HS-27A (cell line): ENCODE measurements at places on chromosomes 16 and 17.
A peak's percentile ranks its signal among the peaks of the same experiment; 100 is the strongest.

DNA sequence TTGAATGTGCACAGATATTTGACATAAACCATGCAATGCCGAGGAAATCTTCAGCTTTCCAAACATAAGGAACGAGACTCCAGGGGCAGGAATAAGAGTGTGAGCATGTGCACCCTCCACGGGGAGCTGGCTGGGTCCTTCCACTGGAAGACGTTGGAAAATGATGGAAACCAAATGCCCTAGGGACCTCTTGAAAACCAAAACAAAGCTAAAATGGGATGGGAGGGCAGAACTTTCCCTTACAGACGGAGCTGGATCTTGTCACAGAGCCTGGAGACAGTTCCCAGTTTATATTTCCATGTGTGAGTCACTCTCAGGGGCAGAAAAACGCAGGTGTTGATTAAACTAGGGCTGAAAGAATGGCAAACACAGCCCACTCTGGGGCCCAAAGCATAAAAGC is 34.4 kb upstream of the DNAH17 start:
- DNase-seq, result no peak

DNA sequence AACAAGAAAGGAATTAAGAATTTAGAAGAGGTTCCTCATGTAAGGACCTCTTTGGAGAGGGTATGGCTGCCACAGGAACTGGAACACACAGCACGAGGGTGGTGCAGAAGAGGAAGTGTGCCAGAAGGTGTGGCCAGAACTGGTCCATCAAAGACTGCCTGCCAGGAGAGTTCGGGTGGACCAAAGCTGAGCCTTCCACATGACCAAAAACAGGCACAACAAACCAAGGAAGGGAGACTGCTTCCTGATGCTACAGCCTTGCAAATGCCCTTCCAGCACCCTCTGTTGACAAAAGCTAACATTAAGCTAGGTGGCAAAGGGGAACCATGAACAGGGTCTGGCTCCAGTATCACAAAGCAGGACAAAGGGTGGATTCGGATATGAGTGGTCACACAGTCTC is 125.8 kb upstream of the TMEM97 start:
- no peak for DNase-seq

DNA sequence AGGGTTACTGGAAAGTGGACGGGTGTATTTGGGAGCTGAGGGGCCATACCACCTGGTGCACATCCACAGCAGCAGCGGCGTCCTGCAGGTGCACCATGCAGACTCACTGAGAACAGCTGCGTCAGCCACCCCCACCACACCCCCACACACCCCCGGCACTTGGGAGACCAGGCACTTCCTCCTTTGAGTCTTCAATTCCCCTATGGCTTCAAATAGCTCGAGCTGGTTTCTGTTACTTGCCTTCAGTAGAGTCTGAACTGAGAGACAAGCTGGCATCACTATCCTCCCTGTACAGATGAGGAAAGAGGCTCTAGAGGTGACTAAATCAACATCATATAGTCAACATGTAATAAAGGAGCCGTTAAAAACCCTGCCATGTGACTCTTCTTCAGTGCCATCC is 15.4 kb downstream of the CUEDC1 start:
- no peak for DNase-seq

GRCh38 chr16:86252596-86252995 is 257.7 kb upstream of the FOXF1 start:
- DNase-seq, result no peak

DNA sequence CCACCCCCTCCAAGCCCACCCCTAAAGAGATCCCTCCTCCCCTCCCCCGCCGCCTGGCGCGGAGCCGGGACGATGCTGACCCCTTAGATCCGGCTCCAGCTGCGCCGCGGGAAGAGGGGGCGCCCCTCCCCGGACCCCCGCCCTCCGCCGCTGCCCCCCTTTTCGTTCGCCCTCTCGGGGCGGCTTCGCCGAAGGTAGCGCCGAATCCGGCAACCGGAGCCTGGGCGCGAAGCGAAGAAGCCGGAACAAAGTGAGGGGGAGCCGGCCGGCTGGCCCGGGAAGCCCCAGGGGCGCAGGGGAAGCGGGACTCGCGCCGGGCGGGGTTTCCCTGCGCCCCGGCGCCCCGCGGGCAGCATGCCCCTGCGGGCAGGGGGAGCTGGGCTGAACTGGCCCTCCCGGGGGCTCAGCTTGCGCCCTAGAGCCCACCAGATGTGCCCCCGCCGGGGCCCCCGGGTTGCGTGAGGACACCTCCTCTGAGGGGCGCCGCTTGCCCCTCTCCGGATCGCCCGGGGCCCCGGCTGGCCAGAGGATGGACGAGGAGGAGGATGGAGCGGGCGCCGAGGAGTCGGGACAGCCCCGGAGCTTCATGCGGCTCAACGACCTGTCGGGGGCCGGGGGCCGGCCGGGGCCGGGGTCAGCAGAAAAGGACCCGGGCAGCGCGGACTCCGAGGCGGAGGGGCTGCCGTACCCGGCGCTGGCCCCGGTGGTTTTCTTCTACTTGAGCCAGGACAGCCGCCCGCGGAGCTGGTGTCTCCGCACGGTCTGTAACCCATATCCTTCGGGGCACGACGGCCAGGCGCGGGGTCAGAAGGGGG is 623 bp downstream of the CACNA1G start:
- no peak for DNase-seq

GRCh38 chr16:30369938-30370455 is 297 bp downstream of the TBC1D10B start:
- DNase-seq, result no peak

GRCh38 chr17:81285179-81285878 is 9.8 kb downstream of the SLC38A10 start:
- no peak for DNase-seq

DNA sequence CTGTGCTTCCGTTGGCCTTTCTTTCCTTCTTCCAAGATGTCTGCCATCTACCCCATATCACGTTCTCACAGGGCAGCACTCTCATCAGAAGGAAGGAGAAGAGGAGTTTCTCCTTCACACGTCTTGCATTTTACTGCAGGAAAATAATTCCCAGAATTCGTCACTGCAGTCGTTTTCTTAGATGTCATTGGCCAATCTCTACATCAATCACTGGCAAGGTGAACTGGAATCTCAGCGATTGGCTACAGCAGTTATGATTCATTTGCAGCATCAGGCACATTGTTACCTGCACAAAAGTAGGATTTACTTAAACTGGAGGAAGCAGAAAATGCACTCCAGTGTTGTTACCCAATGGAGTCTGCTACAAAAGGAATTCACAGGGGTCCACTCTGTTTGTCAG is 277.2 kb upstream of the RBFOX1 start:
- DNase-seq, result no peak

GRCh38 chr16:78686601-78687000 is 587.1 kb downstream of the WWOX start:
- no peak for DNase-seq

- no peak for DNase-seq
Measured at GRCh38 chr17:81708739-81709185, 3.3 kb upstream of the SLC25A10 start.

GRCh38 chr17:17951524-17951923 is 20.7 kb downstream of the TOM1L2 start:
- DNase-seq, result no peak

DNA sequence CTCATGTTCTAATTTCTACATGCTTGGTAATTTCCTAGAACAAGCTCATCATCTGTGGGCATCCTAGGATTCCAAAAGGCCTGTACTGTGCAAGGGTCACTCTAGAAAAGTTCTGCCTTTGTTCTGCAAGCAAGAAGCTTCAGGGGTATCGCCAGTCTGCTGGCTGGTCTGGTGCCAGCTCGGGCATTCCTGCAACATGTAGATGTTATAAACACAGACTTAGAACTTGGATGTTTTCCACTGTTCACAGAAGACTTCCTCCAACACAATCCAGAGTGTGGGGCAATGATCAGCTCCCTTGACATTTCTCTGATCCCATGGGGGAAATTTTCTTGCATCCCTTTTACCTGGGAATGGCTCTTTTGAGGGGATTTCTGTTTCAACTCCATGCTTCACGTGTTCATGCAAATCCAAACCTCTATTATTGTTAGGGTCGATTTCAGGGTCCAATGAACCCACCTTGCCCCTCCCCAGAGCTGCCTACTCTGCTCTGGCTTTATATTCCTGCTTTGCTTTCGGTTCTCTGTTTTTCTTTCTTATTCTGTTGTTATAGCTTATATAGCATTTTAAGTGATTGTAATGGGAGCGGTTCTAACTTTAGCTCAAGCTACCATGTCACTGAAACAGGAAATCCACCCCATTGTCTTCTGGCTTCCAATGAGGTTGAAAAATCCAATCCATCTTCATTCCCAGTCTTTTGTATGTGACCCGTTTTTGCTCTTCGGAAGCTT is 25.3 kb downstream of the UBE2O start:
- no peak for DNase-seq

DNA sequence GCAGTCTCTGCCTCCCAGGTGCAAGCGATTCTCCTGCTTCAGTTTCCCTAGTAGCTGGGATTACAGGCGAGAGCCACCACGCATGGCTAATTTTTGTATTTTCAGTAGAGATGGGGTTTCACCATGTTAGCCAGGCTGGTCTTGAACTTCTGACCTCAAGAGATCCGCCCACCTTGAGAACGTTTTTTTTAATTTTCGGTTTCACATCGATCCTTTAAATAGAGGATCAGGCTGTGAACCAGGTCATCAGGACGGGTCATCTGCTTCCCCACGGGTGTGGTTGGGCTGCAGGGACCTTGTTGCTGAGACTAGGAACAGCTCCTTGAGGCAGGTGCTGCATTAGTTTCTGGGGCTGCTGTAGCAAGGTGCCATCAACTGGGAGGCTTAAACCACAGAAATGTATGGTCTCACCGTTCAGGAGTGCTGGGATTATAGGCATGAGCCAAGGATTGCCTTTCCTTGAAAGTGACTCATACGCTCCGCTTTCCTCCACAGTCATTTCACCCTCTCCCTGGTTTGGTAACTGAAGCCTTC is 7.9 kb upstream of the NAGPA start:
- DNase-seq, result no peak

- DNase-seq, result peak; percentile 68
Measured at GRCh38 chr17:2192367-2193057, 111.1 kb downstream of the SMG6 start.

GRCh38 chr17:3903881-3904290 is 11.0 kb upstream of the CAMKK1 start:
- DNase-seq, result no peak

GRCh38 chr16:16073891-16074881 is 124.8 kb downstream of the ABCC1 start:
- DNase-seq, result peak; percentile 91

DNA sequence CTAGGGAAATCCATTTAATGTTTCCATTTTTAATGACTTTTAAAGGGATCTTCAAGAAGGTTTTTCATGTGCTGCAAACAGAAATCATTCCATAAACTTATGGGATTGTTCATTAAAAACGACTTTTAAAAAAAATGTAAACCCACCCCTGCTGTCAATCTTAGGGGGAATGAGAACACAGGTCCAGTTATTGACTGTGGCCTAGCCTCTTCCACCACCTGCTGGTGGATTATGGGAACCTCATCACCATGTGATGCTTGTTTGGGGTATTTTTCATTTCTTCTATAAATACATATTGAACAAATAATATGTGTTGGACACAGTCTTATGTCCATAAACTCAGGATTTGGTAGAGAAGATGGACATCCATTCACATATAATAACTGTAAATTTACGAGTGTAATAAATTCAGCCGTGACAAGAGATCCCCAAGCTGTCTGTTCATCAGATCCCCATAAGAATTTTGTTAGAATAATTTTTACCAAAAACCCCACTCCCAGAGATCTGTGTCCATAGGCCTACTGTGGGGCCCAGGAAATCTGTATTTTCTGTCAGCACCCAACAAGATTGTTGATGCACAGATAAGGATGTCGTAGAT is 42.0 kb upstream of the TMC5 start:
- DNase-seq, result no peak

DNA sequence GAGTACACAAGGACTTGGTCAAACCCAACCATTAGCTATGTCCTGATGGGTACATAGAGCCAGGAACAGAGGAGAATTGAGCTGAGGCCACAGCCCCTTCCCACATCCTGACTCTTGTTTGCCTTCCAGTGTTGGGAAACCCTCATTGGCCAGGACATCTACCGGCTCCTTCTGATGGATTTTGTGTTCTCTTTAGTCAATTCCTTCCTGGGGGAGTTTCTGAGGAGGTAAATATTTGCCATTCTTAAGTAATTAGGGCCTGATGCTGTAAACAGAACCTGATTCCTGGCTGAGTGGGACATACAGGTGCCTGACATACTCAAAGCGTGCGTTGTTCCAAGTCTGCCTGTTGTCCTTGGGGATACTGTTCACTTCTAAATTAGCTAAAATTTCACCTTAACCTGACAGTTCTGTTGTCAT is 42.6 kb downstream of the GDE1 start:
- no peak for DNase-seq

DNA sequence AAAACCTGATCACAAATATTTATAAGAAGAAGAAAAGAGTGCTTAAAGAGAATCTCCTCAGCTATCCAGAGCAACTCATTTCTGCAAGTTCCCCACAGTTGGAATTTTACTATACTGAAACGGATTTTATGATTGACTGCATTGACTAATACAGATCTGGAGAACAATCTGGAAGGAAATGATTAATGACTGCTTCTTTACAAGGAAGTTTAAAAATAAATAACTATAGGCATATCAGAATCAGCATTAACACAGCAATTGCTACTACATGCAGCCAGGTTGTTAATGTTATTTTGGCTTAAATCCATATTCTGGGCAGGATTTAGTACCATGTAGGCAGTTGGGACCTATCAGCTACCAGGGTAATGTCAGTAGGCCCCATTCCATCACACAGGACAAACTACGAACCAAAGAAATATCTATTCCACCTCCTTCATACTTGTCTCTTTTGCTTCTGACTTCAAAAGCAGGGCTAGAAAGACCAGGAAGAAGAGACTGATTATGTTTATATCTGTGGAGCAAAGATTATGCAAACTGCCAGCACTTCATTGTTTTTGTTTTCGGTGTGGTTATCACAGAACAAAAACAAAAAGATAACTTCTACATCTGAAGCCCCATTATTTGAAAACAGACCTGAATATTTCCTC is 3.9 kb downstream of the SKAP1 start:
- no peak for DNase-seq

DNA sequence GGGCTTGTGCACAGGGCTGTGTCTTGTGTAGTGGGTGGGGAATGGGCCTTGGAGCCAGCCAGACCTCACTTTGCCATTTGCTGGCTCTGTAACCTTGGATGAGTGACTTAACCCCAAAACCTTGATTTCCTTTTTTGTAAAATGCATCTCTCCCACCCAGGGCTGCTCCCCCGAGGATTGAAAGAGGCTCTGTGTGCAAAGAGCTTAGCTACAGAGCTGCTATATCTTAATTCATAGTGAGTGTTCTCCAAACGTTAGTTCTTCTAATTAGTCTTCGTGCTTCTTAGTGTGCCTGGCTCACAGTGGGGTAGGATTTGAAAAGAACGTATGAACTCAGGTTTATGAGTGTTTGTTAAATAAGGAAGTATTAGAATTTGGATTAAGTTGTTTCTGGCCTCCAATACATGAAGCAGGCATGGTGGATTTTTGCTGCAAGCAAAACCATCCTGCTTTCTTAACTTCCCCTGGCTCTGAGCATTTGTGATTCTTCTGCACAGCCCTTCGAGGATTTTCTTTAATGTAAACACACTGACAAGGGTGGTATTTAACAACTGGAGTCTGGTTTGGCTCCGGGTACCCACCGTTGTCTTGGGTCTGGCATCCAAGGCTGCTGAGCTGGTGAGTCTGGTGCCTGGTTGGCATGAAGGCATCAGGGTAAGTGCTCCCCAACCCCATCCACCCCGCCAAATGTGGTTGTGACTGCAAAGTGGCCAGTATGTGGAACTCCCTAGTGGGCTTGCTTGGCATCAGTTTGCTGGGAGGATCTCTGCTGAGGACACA is 29.7 kb downstream of the KSR1 start:
- no peak for DNase-seq

- DNase-seq, result no peak
Measured at GRCh38 chr17:32742681-32743538, 134.0 kb downstream of the MYO1D start.
